Natural killer cell (primary cell): ENCODE measurements at places on chromosomes 16 and 17. TPM values are rescaled to one million over a fixed set of nuclear protein-coding genes. Genes with fewer than 3 reads are reported as not detected.
A peak's percentile ranks its signal among the peaks of the same experiment; 100 is the strongest.

DNA sequence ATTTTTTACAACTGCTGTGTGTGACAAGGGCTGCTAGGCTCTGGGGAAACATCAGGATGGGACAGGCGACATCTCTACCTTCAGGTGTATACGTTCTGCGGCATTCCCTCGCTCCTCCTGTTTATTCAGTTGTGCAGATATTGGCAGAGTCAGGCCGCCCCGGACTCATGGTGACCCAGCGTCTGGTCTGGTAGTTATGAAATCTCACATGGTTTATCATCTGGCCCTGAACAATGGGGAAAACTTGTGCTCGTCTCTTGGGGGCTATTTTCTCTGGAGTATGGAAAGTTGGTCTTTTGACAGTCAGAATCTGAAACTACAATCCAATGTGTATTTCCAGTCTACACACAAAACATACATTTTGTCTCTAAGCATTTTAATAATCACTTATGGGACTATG, 3.3 kb downstream of the MARCHF10 start:
- no peak for DNase-seq

- DNase-seq: no peak
These were observed 7.8 kb upstream of the KRT19 start for GRCh38 chr17:41535764-41536481.

GRCh38 chr17:38719943-38720641, 10.0 kb upstream of the CISD3 start:
- no peak for DNase-seq

- DNase-seq: no peak
These were observed 8.0 kb downstream of the ZNF469 start for GRCh38 chr16:88390735-88391134.

DNA sequence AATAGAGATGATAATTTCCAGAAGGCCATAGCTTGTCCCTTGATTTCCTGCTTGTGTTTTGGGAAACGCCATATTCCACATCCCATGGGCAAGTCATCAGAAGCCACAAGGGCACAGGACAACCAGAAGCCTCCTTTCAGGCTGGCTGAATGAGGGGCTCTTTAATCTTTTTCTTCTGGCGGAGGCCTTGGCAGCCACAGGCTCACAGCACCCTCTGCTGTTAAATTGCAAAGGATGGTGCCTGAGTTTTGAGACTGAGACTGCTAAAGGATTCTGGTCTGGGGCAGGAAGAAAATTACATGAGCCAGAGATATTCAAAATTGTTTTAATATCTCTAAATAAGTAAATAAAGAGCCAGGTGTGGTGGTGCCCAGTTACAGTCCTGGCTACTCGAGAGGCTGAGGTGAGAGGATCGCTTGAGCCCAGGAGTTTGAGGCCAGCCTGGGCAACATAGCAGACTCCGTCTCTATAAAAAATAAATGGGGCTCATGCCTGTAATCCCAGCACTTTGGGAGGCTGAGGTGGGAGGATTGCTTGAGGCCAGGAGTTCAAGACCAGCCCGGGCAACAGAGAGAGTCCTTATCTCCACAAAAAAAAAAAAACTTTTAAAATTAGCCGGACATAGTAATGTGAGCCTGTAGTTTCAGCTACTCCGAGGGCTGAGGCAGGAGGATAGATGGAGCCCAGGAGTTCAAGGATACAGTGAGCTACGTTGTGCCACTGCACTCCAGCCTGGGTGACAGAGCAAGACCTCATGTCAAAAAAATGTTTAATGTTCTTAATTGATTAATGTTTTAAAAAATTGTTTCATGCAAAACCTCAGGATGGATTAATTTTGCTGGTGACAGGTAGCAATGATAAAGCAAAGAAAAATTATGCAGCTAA, 26.3 kb downstream of the AARSD1 start:
- peak; percentile 48 for DNase-seq

- peak; percentile 58 for DNase-seq
These were observed 3.8 kb downstream of the AXIN2 start for GRCh38 chr17:65557349-65558310.

GRCh38 chr17:47220531-47220999, 11.4 kb downstream of the MYL4 start:
- DNase-seq: peak; percentile 67

GRCh38 chr17:81322271-81323082, 27.4 kb upstream of the SLC38A10 start:
- peak; percentile 63 for DNase-seq

DNA sequence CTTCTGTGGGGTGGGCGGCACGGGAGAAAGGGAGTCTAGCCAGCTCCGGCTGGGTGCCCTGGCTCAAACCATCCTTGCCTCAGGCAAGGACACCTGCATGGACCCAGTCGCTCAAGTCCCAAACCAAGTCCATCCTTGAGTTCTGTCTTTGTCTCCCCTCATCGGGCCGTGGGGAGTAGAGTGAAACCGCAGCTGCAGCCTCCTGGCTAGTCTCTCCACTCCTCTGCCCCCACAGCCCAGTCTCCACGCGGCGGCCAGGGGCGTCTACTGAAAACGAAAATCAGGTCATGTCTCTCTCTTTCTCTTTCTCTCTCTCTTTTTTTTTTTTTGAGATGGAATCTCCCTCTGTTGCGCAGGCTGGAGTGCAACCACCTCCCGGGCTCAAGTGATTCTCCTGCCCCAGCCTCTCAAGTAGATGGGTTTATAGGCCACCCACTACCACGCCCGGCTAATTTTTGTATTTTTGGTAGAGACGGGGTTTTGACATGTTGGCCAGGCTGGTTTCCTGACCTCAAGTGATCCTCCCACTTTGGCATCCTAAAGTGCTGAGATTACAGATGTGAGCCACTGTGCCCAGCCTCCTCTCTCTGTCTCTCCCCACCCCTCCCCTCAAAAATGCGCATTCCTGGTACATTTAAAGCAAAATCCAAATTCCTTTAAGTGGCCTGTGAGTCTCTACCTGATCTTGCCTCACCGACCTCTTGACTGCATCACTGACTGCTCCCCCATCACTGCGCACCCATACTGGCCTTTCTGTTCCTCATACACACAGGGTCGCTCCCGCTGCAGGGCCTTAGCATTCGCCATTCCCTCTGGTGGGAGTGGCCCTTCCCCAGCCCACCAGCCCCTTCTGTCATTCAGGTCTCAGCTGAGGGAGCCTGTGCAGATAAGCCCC, 17.7 kb upstream of the RMI2 start:
- peak; percentile 34 for DNase-seq

DNA sequence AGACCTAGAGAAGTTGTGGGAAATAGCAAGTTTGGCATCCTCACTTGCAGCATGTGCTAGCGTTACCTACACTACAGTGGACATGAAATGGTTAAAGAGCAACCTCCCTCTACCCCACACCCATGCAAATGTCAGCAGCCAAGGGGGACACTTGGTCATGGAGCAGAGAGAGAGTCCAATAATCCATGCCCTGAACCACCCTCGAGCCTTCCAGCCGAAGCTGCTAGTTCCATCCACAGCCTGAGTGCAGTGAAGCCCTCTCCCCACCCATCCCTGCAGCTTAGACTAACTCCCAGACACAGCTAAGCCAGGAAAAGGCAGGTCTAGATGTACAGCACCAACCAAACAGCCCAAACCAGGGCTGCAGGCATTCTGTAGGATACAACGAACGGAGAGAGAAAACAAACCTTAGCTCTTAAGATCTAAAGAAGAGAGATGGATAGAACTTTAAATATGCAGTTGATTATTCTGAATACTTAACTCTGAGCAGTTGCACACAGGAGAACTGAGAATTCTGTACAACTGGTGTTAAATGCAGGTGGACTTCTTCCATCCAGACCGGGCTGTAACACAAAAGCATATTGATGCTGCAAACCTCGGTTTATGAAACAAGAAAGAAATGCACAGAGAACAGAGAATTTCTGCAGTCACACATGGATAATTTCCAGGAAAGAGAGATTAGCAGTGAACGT, 93.8 kb downstream of the SALL1 start:
- DNase-seq: no peak

DNA sequence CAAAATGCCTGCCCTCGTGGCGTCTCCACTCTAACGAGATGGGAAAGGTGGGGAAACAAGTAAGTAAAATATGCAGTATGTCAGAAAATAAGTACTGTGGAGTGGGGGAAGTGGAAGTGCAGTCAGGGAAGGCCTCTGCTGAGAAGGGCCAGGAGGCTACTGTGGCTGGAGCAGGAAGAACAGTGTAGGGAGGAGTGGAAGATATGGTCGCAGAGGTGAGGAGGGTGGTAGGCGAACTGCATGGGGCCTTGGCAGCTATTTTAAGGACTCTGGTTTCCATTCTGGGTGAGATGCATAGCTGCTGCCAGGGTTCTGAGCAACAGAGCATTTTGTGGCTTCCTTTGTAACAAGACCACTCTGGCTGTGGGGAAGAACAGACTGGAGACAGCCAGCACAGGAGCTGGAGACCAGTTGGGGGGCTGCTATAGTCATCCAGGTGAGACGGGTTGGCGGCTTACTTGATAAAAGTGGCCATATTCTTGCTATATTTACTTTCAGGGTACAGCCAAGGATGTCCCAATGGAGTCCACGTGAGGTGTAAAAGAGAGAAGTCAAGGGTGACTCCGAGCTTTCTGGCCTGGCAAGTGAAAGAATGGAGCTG, 42.6 kb downstream of the CYTH1 start:
- DNase-seq: no peak

DNA sequence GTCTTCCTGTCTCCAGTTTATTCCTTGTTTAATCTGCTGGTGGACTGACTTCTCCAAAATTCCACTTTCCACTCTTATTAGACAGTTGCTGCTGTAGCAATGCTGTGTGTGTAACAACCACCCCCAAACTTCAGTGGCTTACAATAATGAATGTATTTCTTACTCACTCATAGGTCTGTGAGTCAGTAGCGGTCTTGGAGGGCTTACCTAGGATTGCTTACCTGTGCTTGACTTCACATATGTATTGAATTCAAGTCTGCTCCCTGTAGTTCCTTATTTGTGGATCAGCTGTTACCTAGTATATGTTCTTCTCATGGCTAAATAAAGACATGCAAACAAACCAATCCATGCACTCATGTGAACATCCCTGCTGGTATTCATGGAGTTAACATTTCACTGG, 224.6 kb downstream of the MAP2K6 start:
- DNase-seq: no peak

GRCh38 chr16:8175411-8175810, 414.9 kb downstream of the TMEM114 start:
- DNase-seq: no peak

DNA sequence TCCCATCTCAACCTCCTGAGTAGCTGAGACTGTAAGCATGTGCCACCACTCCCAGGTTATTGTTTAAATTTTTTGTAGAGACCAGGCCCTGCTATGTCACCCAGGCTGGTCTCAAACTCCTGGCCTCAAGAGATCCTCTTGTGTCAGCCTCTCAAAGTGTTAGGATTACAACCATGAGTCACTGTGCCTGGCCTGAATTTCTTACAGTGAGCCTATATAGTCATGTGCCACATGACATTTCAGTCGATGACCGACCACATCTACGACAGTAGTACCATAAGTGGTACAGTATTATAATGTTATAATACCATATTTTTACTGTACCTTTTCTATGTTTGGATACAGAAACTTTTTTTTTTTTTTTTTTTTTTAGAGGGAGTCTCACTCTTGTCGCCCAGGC, 195.3 kb downstream of the STX8 start:
- no peak for DNase-seq

DNA sequence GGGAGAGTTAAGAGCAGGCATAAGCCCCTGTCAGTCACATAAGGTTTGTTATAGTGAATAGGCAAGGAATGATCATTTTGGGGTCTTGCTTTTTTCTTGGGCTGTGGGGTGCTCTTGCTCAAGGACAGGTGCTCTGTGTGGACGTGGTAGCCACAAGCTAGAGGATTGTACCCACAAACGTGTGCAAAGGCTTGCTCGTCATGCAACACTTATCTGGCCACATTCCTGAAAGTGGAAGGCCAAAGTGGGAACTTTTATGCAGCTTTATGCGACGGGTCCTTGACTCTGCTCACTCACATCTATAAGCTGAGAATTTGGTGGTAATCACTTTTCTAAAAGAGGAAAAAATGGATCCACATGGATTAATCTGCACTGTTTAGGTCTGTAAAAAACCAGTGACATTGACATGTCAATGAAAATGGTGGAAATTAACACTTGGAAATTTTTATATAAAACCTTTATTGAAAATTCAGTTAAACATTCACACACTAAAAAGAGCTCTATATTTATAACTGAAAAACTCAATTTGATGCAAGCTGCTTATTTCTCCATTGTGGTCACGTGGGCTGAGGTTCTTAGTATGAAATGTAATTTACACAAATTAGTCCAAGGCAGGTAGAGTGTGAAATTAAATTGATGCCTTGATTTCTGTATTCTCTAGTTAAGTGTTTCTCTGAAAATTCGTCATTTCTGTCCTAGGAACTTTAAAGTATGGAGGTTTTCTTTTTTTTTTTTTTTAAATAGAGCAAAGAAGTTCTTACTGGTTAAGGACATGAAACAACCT, 162.3 kb downstream of the MSI2 start:
- no peak for DNase-seq

- peak; percentile 90 for DNase-seq
These were observed 79.8 kb downstream of the CMIP start for GRCh38 chr16:81524382-81524781.

DNA sequence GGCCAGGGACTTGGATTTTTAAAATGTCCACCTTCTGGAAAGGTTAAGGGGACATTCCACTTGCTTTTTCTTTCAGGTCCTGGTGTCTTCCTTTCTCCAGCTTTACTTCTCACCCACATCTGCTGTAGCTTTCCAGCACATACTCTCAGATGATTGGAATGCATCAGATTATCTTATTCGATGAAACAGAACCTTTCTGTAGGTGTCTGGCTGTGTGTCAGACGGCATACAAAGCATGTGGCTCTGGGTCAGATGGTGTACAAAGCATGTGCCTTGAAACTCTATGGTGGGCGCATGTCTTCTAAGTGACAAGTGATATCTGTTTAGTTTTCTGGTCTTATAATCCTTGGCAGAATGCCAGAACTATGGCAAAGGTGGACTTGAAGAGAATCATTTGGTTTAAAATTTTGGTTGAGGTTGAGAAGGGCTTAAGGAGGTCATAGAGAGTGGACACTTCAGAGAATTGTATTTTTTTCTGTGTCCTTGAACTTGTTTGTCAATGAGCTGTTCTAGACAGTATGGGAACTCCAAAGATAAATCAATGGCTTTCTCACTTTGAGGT, 125.3 kb downstream of the FTO start:
- no peak for DNase-seq

DNA sequence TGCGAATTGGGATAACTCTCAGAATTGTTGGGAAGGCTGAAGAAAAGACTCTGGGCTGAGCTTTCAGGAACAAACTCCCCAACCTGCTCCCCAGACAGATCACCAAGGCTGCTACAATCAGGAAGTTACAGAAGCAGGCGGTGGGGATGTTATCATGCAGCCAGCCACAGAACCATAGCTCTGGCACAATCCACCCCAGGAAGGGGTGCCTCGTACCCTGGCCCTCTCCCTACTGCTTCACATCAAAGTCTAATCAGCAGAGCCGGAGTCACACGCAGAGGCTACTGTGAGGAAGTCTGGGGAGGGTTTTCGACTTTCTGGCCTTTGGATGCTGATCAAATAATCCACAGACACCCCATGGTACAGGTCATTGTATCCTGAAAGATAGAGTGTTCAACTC, 86.8 kb downstream of the NTN1 start:
- DNase-seq: no peak

Gene SLC22A31
- not detected for total RNA-seq

Gene KIF18B
- total RNA-seq: 1.1 TPM

Gene TCAP
- total RNA-seq: 2.4 TPM

Gene DOC2B
- 0.07 TPM for total RNA-seq

Gene NECAB2
- total RNA-seq: not detected

Gene C17orf107
- total RNA-seq: 24.4 TPM

Gene CMTM3
- 86.4 TPM for total RNA-seq

Gene DBNDD1
- not detected for total RNA-seq

Gene TEN1
- total RNA-seq: 23.0 TPM

Gene TP53TG3
- not detected for total RNA-seq

Gene SLC6A4
- total RNA-seq: 3.5 TPM

Gene XYLT1
- total RNA-seq: 55.5 TPM
